ENCODE measurements at places on chromosomes 7 and 10.

GRCh38 chr7:94222516-94222915 is 172.2 kb upstream of the COL1A2 start:
- DNase-seq = no peak

- peak; percentile 44 for DNase-seq
These were observed 6.9 kb upstream of the SH2B2 start for GRCh38 chr7:102279537-102280400.

DNA sequence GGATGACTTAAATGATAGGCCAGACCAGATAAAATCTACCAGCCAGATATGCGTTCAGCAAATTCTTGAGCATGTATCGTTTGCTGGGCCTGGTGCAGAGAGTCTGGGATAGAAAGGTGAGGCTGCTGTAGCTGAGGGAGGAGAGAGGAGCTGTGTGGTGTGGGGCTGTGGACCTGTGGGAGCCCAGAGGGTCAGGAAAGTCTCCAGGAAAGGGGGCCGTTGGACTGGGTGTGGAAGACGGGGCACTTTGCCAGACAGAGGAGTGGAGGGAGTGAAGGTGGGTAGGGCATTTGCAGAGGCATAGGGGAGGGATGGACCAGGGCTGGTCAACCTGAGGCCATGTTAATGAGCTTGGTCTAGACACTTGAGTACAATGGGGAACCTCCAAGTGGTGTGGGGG is 124.7 kb upstream of the UNC5B start:
- DNase-seq = no peak

- no peak for DNase-seq
These were observed 77.5 kb downstream of the HGF start for GRCh38 chr7:81692146-81692905.

Measured in activated CD4-positive, alpha-beta T cell treated with anti-CD3 and anti-CD28 coated beads, Interleukin-2, amount 50 U/mL, for 4 hours (primary cell).